ENCODE measurements at places on chromosomes 5 and 9.

DNA sequence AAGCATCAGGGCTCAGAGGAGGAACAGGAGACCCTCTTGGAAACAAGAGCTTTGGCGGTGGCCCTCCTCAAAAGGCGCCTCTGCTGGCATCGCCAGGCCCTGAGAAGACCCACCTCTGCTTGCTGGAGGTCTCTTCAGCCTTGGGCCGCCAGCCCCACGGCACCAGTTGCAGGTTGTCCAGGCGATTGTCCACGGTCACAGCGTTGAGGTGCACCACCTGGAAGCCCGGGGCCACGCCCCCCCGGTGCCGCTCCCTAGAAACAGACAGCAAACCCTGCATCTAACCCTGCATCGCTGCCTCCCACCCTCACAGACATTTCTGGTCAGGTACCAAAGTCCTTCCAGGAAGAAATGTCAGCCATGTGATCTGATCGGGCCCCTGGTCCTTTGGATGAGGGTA, 3.5 kb downstream of the ZMYND19 start:
- DNase-seq = no peak

DNA sequence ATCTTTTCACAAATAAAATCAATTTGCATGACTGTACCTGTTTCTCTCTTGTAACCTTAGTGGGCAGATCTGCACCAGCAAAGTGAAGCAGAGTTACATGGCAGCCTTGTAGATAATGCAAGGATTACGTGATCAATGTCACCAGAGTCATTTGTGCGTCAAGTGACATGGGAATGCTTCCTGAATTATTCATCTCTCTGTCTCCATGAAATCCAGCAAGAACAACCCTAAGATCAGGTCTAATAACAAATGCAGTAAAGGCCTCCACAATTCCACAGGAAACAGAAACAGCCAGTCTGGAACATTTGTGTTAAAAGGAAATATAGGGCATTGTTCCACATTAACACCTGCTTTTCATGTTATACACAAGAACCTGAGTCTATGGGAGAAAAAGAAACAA, 7.8 kb downstream of the GZMA start:
- no peak for DNase-seq

GRCh38 chr9:81076131-81076530, 613.2 kb downstream of the TLE1 start:
- DNase-seq = no peak

DNA sequence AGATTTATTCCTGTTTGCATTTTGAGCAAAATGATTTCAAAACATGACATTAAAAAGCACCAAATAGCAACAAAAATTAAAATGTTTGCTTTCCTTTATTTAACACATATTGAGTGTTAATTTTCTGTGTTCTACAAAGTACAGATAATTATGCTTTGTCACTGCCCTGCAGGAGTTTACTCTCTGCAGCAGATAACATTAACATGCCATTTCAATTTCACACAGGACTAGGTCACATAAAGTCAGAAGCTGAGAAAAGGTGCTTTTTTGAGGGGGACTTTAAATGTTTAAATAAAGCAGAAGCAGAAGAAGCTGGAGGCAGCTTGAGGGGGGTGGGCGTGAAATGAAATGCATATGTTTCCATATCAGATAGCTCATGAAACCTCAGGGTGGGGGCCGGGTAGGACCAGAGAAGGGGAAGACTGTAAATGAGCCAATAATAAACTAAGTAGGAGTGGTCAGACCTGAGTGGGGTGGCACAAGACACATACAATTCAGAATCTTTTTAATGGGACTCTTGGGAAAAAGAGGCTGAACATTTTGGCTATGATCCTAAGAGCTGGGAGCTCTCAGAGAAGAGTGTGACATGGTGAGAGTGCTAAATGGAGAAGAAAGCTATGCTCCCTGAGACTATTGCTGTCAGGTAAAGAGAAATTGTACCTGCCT, 387.5 kb downstream of the FAM170A start:
- DNase-seq = no peak

- DNase-seq = no peak
These were observed 310.3 kb upstream of the ISL1 start for GRCh38 chr5:51072937-51073336.

- no peak for DNase-seq
These were observed 33.2 kb upstream of the ASS1 start for GRCh38 chr9:130411566-130411915.

- no peak for DNase-seq
These were observed 14.4 kb downstream of the CAMK4 start for GRCh38 chr5:111238431-111239225.

- no peak for DNase-seq
These were observed 20.5 kb upstream of the VPS13A start for GRCh38 chr9:77156646-77157371.

GRCh38 chr9:37919956-37920335, 16.0 kb upstream of the SLC25A51 start:
- DNase-seq = no peak

GRCh38 chr5:136120529-136120928, 12.1 kb upstream of the SMAD5 start:
- no peak for DNase-seq

DNA sequence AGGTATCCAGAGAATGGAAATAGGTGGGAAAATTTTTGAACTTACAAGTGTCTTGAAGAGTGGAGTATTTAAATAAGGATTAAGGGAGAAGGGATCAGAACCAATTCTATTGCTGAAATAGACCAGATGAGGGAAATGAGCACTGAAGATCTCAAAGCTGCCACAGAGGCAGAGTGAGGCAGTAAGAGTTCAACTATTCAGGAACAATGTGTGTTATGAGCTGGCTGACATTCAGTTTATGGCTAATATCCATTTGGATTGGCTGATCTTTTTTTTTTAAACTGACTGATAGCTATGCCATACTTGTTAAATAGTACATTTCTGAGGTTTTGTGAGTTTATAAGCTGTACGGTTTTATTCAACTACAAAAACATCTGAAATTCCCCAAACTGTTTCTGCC, 95.3 kb upstream of the GNA14 start:
- no peak for DNase-seq

- no peak for DNase-seq
These were observed 67.0 kb downstream of the ZNF366 start for GRCh38 chr5:72440207-72440638.

DNA sequence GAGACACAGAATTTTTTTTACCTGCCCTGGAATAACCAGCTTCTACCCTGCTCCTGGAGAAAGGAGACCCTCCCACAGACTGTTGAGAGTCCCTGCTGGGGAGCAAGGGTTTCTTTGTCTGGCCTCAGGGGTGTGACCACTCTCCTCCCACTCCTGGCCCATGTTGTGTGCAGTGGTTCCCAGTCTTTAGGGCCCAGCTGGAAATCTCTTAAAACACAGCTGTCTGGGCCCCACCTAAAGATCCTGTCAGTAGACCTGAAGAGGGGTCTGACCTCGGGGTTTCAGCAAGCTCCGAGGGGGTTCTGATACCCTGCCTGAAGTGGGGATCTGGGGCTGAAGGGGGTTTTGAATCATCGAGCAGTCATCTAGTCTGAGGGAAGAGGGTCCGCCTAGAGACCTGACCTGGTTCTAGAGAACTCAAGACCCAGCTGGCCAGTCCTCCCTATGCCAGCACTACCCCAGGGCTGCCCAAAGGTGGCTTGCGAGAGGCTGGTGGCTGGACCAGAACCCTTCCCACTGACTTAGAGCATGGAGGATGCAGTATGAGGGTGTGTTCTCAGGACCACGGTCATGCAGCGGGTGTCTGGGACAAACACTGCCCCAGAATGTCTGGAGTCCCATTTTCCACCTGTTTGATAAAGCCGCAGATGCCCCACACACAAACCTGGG, 8.1 kb upstream of the UNC5A start:
- DNase-seq = no peak

GRCh38 chr5:82222597-82223574, 55.3 kb downstream of the RPS23 start:
- DNase-seq = no peak

DNA sequence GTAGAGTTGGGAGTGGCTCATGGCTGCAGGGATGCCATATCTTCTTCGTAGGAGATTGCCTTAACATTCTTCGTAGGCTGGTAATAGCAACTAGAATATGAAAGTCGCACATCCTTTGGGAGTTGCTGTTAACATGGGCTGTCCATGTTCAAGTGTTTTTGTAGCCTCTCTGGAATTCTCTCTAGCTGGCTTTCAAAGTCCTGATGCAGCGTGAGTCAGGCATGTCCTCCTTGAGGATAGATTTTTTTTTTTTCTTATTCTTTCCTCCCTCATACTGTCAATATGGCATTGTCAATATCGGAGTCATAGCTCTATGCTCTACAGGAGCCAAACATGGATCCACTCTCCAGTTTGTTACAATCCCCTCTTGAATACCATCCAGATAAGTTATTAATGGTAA, 494.8 kb upstream of the WWC1 start:
- DNase-seq = no peak

DNA sequence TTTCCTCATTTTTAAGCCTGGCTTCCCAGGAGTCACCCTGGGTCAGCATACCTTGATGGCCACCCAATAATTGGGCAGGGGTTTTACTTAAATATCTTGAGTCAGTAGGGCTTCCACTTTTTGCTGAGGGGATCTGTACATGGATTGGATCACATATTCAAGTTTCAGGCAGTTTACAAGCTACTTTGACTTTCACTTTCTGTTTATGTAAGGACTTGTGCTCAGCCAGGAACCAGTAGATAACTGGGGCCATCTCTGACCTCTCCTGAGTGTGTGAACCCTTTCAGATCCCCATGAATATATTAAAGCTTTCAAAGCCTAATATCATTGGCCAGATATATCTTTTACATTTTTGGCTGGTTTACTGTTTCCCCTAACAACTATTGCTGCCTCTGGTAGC, 45.1 kb downstream of the SLCO6A1 start:
- DNase-seq = no peak
